ENCODE measurements at places on chromosomes 5 and 9.

DNA sequence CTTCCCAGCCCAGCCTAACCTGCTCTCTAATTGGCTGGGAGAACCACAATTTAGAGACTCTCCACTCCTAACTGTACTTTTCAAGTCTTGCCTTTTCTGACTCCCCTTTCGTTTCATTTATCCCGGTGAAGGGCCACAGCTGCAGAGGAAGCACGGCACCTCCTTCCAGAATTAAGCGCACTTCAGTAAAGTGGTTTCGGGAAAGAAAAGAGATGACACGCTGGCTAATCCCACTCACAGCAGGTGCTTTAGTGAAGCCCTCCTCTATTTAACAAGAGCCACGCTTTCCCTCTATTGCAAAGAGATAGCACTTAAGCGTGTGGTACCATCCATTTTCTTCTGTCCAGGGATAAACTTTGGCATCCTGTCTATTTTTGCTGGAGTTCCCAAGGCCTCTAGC lies 4.8 kb downstream of the DNAH5 start:
- H3K27ac ChIP-seq = no peak overlapping the region
- H3K27me3 ChIP-seq = peaks cover 3% of the 10 kb centered on the region
- no peak for DNase-seq

- H3K27me3 ChIP-seq = no peaks in the 10 kb centered on the region
- H3K27ac ChIP-seq = no peak overlapping the region
- H3K4me1 ChIP-seq = no peaks in the 10 kb centered on the region
- no peaks in the 10 kb centered on the region for H3K36me3 ChIP-seq
- DNase-seq = no peak
- no peak overlapping the region for H3K4me3 ChIP-seq
Measured at GRCh38 chr5:28766565-28767158, 1728.3 kb upstream of the CDH9 start.

GRCh38 chr5:143186623-143187022 lies 216.9 kb downstream of the NR3C1 start:
- H3K27ac ChIP-seq = no peak overlapping the region
- H3K36me3 ChIP-seq = peaks cover 23% of the 10 kb centered on the region
- no peak for DNase-seq
- no peak overlapping the region for H3K4me3 ChIP-seq
- H3K4me1 ChIP-seq = peaks cover 10% of the 10 kb centered on the region

DNA sequence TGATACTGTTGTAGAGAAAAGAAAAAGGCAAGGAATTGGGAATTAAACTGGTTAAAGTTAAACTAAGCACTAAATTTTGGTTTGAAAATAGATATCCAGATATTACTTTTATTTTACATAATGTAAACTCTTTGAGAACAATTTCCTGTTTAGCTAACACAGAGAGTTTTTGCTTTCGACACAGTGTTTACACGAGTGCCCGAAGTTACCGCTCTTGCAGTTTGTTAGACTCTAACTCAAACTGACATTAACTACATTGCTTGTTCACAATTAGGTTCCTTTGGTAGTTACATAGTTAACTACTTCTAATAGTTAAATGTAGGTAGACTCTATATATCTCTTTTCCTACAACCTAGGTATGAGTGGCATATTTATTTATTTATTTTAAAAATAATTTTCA lies 117.1 kb upstream of the CHD1 start:
- no peak for DNase-seq
- H3K36me3 ChIP-seq = peaks cover 5% of the 10 kb centered on the region
- no peak overlapping the region for H3K4me3 ChIP-seq
- no peaks in the 10 kb centered on the region for H3K27me3 ChIP-seq
- no peaks in the 10 kb centered on the region for H3K4me1 ChIP-seq
- no peak overlapping the region for H3K27ac ChIP-seq

DNA sequence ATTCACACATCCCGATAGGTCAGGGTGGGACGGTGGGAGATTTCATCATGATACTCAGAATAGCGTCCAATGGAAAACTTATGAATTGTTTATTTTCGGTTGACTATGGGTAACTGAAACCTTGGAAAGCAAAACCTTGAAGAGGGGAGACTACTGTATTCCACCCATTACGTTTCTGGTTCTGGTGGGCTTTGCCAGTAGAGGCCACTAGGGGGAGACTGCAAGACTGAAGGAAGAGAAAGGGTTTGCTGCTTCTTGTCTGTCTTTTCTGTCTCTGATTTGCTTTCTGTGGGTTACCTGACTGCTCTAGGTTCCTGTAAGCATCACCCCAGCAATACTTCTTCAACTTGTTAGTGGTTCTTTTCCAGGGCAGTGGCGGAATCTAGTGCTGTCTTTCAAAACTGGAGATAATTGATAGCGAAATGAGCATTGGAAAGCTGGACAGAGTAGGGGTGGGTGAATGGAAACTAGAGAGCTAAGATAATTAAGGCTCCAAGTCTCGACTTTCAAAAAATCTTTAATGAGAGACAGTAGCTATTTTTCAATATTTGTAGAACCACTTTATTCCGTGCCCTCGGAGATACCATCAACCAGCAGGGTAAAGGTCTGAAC lies 27.0 kb downstream of the GRIN3A start:
- H3K27ac ChIP-seq = no peak overlapping the region
- H3K36me3 ChIP-seq = no peaks in the 10 kb centered on the region
- no peak for DNase-seq
- H3K4me3 ChIP-seq = no peak overlapping the region

- H3K27me3 ChIP-seq = no peaks in the 10 kb centered on the region
- H3K36me3 ChIP-seq = no peaks in the 10 kb centered on the region
- no peak for DNase-seq
- H3K27ac ChIP-seq = no peak overlapping the region
- peaks cover 6% of the 10 kb centered on the region for H3K4me1 ChIP-seq
- H3K4me3 ChIP-seq = no peak overlapping the region
Measured at GRCh38 chr5:89313804-89314588, 431.0 kb upstream of the MEF2C start.

GRCh38 chr5:80820685-80821084 lies 139.5 kb upstream of the RASGRF2 start:
- DNase-seq = no peak
- no peak overlapping the region for H3K4me3 ChIP-seq
- H3K27ac ChIP-seq = no peak overlapping the region
- peaks cover 53% of the 10 kb centered on the region for H3K36me3 ChIP-seq
- no peaks in the 10 kb centered on the region for H3K27me3 ChIP-seq
- no peaks in the 10 kb centered on the region for H3K4me1 ChIP-seq

DNA sequence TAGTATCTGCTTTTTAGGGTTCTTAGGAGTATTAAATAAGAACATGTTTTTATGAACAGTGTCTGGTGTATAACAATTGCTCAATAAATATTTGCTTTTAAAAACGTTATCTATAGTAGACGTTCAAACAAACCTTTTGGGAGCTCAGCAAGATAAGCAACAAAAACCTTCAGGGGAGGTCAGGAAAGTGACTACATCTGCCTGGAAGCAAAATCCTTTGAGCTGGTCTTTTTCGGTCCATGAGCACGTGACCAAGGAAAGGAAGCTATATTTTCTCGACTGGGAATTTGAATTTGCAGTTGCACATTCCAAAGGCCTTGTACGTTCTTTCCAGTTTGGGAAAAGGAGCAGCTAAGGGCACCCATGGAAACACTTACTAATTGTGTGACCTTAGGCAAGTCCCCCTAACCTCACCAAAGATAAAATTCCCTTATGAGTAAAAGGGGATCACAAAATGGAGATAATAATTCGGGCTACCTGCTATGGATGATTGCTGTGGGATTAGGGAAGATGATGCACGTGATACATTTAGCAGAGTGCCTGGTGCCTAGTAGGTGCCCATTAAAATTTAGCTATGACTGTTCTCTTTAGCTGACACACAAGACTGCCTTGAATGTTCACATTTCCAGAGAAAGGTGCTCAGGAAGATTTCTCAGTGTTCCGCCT lies 45.4 kb downstream of the PTTG1 start:
- peaks cover 56% of the 10 kb centered on the region for H3K4me1 ChIP-seq
- H3K4me3 ChIP-seq = peak overlapping the region; percentile 93
- H3K27me3 ChIP-seq = no peaks in the 10 kb centered on the region
- no peak for DNase-seq
- peak overlapping the region; percentile 94 for H3K27ac ChIP-seq

DNA sequence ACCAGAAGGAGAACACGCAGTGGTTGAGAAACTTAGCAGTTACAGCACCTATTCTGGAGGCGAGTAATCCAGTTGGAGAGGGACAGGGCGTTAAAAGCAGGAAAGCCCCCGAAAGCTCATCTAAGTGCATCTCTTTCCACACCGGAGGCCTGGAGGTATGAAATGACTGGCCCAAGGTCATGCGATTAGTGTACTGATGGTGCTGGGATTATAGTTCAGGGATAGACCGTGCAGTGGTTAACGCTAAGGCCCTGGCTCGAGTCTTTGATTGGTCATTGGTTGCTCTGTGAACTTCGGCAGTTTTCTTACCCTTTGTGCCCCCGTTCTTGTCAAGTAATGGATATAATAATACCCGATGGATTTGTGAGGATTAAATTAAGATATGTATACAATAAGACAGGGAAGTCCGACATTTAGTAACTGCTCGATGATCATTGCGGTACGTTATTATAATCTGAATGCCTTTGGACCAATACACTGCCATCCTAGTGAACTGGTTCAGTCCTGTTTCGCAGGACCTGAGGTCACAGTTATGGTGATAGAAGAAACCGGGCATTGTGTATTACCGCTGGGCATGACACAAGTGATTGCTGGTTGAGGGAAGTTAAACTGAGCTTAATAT lies 960 bp downstream of the CANX start:
- peak overlapping the region; percentile 95 for H3K4me3 ChIP-seq
- peak overlapping the region; percentile 94 for H3K27ac ChIP-seq
- H3K36me3 ChIP-seq = peaks cover 16% of the 10 kb centered on the region

- H3K36me3 ChIP-seq = peaks cover 41% of the 10 kb centered on the region
- H3K4me3 ChIP-seq = peak overlapping the region; percentile 63
- H3K4me1 ChIP-seq = peaks cover 19% of the 10 kb centered on the region
- no peaks in the 10 kb centered on the region for H3K27me3 ChIP-seq
- H3K27ac ChIP-seq = peak overlapping the region; percentile 36
Measured at GRCh38 chr5:400282-401145, 42.5 kb upstream of the EXOC3 start.

GRCh38 chr5:27458287-27458686 lies 419.9 kb upstream of the CDH9 start:
- H3K4me1 ChIP-seq = no peaks in the 10 kb centered on the region
- no peak for DNase-seq
- H3K27ac ChIP-seq = no peak overlapping the region

DNA sequence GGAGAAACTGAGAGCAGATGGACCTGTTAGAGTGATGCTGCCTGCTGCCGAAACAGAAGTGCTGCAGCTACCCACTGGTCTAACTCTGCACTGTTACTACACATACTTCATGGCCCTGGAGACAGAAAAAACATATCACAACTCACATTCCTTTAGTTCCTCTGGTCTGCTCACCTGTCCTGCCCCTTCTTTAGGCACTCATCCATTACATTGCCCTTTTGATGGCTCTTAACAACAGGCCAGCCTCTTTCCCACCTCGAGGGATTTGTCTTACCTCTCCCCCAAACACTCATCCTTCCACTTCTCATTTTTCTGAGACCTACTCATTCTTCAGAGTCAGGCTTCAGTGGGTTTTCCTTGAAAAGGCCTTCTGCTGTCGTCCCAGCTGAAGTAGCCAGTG lies 49.2 kb downstream of the KCTD16 start:
- H3K4me3 ChIP-seq = no peak overlapping the region
- H3K27me3 ChIP-seq = no peaks in the 10 kb centered on the region
- no peaks in the 10 kb centered on the region for H3K4me1 ChIP-seq
- no peak for DNase-seq
- H3K27ac ChIP-seq = no peak overlapping the region

DNA sequence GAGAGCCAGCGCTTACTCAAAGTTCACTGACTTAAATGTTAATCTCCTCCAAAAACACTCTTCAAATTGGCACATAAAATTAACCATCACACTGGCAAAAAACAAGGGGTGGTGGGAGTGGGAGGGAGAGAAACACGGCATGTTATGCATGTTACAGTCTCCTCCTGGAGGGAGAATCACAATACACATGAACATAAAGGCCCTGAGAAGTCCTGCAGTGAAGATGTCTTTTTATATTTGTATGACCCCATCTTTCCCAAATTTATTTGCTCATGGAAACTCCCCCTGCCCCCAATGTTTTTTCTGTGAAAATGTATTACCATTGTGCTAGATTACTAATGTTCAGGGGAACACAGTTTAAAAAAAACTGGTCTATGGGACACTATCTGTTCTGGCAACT lies 37.8 kb upstream of the ANKH start:
- H3K36me3 ChIP-seq = no peaks in the 10 kb centered on the region
- DNase-seq = no peak
- no peak overlapping the region for H3K4me3 ChIP-seq
- no peak overlapping the region for H3K27ac ChIP-seq
- H3K4me1 ChIP-seq = no peaks in the 10 kb centered on the region

GRCh38 chr5:58794875-58795274 lies 212.0 kb downstream of the RAB3C start:
- H3K36me3 ChIP-seq = no peaks in the 10 kb centered on the region
- no peak overlapping the region for H3K27ac ChIP-seq
- no peak overlapping the region for H3K4me3 ChIP-seq
- no peak for DNase-seq
- H3K27me3 ChIP-seq = peaks cover 11% of the 10 kb centered on the region

GRCh38 chr9:72443855-72444254 lies 77.6 kb upstream of the TMC1 start:
- peaks cover 1% of the 10 kb centered on the region for H3K36me3 ChIP-seq
- peaks cover 24% of the 10 kb centered on the region for H3K4me1 ChIP-seq

GRCh38 chr9:22170556-22170955 lies 161.5 kb upstream of the CDKN2B start:
- H3K27me3 ChIP-seq = peaks cover 21% of the 10 kb centered on the region
- peaks cover 7% of the 10 kb centered on the region for H3K4me1 ChIP-seq
- no peak for DNase-seq
- no peak overlapping the region for H3K4me3 ChIP-seq
- no peak overlapping the region for H3K27ac ChIP-seq
- peaks cover 7% of the 10 kb centered on the region for H3K36me3 ChIP-seq

- H3K4me3 ChIP-seq = no peak overlapping the region
- H3K4me1 ChIP-seq = no peaks in the 10 kb centered on the region
- H3K36me3 ChIP-seq = no peaks in the 10 kb centered on the region
Measured at GRCh38 chr5:3222924-3223323, 372.7 kb upstream of the IRX1 start.

- H3K36me3 ChIP-seq = no peaks in the 10 kb centered on the region
- no peak for DNase-seq
- H3K27me3 ChIP-seq = peaks cover 20% of the 10 kb centered on the region
- no peaks in the 10 kb centered on the region for H3K4me1 ChIP-seq
- no peak overlapping the region for H3K27ac ChIP-seq
Measured at GRCh38 chr9:126166291-126166690, 160.3 kb upstream of the MVB12B start.

- H3K27me3 ChIP-seq = no peaks in the 10 kb centered on the region
- H3K4me3 ChIP-seq = no peak overlapping the region
- no peak for DNase-seq
- H3K4me1 ChIP-seq = no peaks in the 10 kb centered on the region
- H3K36me3 ChIP-seq = peaks cover 2% of the 10 kb centered on the region
- H3K27ac ChIP-seq = no peak overlapping the region
Measured at GRCh38 chr9:70506159-70506558, 91.7 kb upstream of the KLF9 start.

- no peak for DNase-seq
Measured at GRCh38 chr5:19619571-19619970, 368.4 kb downstream of the CDH18 start.

- no peak overlapping the region for H3K4me3 ChIP-seq
- no peak for DNase-seq
- H3K27me3 ChIP-seq = peaks cover 3% of the 10 kb centered on the region
- H3K36me3 ChIP-seq = no peaks in the 10 kb centered on the region
- no peaks in the 10 kb centered on the region for H3K4me1 ChIP-seq
Measured at GRCh38 chr5:94243612-94244011, 374.8 kb downstream of the KIAA0825 start.

GRCh38 chr5:98927242-98927988 lies 1.4 kb downstream of the CHD1 start:
- DNase-seq = no peak
- H3K27me3 ChIP-seq = no peaks in the 10 kb centered on the region
- H3K36me3 ChIP-seq = peaks cover 20% of the 10 kb centered on the region
- H3K4me3 ChIP-seq = peak overlapping the region; percentile 99
